Thymus (tissue), 14 donors: ENCODE measurements at places on chromosomes 6 and 20.
A peak's percentile ranks its signal among the peaks of the same experiment; 100 is the strongest.

DNA sequence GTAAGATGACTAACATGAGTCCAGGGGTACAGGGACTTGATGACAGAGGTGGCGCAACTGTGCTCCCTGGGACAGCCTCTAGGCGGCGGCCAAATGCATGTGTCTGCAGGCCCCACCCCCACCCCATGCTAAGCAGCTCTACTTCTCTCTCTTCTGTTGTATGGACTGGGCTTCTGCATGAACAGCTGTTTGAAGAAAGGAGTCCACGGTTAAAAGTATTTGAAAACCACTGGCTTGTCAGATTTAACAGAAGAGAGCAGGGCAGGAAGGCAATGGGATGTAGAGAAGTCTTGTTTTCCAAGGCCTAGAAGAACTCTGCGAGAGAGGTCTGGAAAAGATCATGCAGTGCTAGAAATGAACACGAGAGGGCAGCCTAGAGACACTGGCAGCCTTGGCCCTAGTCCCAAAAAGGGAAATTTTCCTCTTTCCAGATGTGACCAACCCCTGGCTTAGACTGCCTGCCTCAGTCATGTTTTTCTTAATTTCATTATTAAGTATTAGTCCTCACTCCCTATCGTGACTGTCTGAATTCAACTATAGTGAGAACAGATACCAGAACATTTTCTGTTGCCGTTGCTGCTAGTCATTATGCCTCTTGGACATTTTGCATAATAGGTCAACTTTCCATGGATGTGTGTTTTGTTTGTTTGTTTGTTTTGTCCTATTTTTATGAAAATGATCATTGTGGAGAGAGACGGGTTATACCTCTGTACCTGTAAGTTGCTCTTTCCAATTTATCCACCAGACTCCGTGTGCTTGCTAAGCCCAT, 265.0 kb downstream of the ADGRG6 start:
- DNase-seq, result peak; percentile 59

DNA sequence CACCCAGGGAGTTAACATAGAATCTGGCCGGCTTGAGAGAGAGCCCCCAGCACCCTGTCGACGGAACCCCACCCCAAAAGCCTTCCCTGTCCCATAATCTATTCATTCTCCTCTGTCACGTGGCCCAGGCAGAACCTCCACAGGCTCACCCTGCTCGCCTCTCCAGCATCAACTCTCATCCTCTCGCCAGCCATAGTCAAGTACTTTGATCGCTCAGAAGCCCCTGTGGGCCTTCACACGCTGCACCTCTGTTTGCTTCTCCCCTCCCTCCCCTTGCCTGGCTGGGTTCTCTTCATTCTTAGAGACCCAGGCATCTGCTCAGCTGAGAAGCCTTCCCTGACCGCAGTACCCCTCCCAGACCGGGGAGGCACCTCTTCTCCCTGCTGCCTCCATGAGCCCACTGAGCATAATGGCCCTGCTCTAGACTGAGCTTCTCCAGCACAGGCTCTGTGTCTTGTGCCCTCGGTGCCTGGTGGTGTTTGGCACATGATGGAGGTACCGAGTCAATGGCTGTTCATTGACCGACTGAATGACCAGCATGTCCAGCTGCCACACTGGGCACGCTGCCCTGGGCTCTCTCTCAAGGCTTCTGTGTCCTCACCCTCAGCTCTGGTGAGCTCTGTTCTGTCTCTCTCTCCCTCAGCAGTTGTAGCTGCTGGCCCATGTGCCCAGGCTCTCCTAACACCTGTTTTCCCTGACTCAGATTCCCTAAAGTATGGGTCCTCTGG, 33.7 kb downstream of the PKIG start:
- no peak for DNase-seq

- DNase-seq, result no peak
These were observed 4.5 kb upstream of the GUCA1A start for GRCh38 chr6:42168650-42169049.

DNA sequence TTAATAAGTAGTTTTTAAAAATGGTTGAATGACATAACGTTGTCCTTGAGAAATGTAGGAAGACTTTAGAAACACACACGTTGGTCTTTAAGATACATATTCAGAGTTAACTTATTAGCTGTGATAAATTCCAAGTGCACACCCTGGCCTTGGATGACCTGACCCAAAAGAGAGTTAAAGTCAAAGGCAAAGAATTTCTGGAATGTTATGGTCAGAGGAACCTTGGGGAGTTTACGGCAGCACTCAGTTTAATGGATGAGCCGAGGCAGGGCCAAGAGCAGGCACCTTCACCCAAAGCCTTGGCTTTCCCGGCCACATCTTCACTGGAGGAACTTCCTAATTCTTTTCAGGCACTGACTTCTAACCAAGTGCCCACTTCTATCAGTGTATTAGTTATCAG, 200.5 kb downstream of the SMOC2 start:
- DNase-seq, result no peak

GRCh38 chr6:3847521-3847920, 1.7 kb upstream of the FAM50B start:
- DNase-seq, result no peak

DNA sequence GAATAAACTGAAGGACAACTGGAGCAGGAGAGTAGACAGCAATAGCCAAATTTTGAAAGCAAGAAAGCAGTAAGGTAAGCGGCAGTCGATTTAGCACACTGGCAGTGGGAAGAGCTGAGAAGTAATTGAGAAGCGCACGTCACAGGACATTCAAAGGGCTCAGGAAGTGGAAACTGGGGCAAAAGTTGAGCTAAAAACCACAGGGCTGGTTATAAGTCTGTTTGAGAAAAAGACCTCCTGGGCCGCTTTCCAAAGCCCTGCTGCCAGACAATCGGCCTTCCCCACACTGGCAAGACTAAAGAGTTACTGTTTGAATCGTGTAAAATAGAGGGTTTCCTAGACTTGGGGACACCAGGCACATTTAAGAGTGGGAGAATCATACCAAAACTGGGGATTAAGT, 161.4 kb downstream of the DNAH8 start:
- DNase-seq, result peak; percentile 64

- no peak for DNase-seq
These were observed 37.1 kb upstream of the TFAP2A start for GRCh38 chr6:10451828-10452509.

GRCh38 chr6:134368670-134369069, 50.8 kb upstream of the SGK1 start:
- no peak for DNase-seq

GRCh38 chr20:43925801-43926200, 11.1 kb downstream of the TOX2 start:
- no peak for DNase-seq

DNA sequence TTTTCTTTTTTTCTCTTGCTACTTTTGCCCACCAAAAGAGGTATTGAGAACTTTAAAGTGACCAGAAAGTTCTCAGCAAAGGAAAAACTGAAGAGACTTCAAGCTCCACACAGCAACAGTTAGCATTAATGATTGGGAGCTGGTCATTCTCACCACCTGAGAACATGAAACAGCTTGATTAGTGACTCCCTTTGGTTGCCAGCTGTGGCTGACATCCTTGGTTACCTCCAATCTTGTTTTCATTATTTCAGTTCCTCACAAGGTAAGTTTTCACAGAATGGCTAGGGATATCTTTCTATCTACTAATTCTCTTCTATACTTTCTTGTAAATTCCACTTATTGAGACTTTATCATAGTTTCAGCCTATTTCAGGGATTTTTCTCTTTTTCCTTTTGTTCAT, 427.9 kb downstream of the QKI start:
- no peak for DNase-seq

- no peak for DNase-seq
These were observed 9.5 kb upstream of the PABPC1L start for GRCh38 chr20:44900231-44900854.

GRCh38 chr20:10065154-10065833, 30.5 kb downstream of the ANKEF1 start:
- no peak for DNase-seq

- no peak for DNase-seq
These were observed 127.8 kb downstream of the CD109 start for GRCh38 chr6:73823832-73824231.

DNA sequence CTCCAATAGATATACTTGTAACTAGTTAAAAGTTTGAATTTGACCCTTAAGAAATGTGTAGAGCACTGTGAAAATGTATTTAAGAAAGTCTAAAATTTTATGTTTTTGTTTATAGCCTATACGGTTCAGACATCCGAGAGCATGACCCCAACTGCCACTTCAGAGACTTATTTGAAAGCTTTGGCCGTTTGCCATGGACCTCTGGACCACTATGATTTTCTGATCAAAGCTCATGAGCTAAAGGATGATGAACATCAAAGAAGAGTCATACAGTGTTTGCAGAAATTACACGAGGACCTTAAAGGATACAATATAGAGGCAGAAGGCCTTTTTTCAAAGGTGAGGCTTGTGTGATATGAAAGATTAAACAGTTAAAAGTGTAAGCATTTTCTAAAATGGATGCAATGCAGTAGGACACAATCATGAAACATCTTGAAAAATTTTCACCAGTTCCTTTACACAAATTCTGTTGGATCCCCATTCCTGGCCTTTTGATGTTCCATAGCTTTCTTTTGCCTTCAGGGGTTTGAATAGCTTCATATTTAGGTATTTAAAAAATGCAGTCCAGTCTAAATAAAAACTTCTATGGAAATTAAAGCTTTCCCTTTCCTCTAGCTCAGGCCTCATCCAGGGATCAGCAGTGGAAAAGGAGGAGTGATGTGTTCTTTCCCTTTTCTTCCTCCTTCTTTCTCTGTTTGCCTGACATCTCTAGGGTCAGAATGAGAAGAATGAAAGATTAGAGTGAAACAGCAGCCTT, 29.0 kb downstream of the AFG1L start:
- no peak for DNase-seq

DNA sequence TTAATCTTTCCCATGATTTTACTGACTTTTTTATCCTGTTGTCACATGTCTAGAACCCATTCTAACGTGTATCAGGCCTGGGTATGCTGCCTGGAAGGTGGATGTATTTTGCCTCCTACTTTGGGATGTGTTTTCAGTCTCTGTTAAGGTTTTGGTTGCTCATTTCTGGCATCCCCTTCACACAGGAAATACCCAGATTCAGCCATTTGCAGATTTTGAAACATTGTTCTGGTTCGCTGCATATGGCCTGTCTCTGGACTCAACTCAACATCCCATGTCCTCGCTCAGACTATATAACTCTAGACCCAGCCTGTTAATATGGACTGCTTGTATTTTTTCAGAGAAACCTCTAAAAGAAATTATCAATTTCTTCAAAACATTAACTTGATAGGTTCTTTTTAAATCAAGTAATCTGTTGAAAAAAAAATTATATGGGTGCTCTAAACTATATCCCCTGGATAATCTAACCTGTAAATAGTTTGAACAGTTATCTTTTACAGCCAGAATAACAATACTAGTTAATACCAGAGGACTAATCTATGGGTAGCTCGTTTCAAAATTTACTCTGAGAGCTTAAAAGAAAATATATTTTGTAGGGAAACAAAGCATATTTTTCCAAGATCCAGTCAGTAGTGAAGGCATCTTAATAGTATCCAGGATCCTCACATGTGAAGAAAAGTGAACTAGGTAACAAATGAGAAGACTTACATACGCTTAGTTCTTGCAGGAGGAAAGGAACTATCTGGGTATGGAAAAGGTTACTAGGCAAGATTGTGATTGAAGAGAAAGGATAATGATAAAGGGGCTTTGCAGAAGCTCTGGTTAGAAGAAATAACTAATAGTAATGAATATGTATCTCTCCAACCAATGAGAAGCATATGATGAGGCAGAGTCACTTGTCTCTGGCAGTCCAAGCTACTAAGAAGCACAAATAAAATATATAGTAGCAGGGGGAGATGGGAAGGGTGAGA, 23.4 kb upstream of the HLA-DQB1 start:
- DNase-seq, result no peak

DNA sequence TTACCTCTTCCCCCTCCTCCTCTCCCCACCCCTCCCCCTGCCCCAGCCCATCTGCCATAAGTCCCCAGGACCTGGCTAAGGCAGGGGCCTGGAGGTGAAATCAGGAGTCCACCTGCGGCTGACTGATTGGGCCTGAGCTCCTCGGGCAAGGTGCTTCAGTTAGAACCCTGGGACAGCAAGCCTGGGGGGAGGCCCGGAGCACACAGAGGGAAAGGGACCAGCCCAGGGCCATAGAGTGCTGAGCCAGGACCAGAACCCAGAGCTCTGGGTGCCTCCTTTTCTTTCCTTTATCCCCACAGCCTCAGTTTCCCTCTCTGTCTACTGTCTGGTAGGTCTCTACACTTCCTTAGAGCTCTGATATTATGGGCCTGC, 35.7 kb upstream of the VEGFA start:
- no peak for DNase-seq

DNA sequence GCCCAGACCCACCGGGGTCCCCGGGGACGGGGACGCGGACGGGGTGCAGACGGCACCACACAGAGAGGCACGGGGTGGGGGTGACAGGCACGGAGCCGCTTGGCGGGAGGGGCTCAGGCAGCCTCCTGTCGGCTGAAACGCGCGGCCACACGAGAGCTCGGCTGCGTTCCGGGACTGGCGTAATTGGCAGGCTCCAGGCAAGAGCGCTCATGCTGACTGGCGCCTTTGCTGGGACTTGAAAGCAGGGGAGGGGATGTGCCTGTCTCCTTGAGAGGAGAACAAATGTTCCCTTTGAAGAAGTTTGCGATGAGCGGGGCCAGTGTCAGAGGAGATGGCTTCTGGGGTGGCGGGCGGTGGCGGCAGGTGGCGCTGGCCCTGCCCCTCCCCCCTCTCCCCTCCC, 25.8 kb downstream of the BHLHE23 start:
- no peak for DNase-seq

GRCh38 chr6:107706516-107707115, 117.5 kb downstream of the SCML4 start:
- no peak for DNase-seq

GRCh38 chr6:66508433-66508832, 801.4 kb upstream of the EYS start:
- no peak for DNase-seq

- no peak for DNase-seq
These were observed 496 bp downstream of the TMEM242 start for GRCh38 chr6:157322792-157323254.

- no peak for DNase-seq
These were observed 14.9 kb downstream of the SRPK1 start for GRCh38 chr6:35905841-35906498.

- DNase-seq, result no peak
These were observed 6.4 kb downstream of the GATA5 start for GRCh38 chr20:62469352-62469751.

GRCh38 chr6:13395272-13396237, 67.2 kb upstream of the TBC1D7 start:
- DNase-seq, result no peak

DNA sequence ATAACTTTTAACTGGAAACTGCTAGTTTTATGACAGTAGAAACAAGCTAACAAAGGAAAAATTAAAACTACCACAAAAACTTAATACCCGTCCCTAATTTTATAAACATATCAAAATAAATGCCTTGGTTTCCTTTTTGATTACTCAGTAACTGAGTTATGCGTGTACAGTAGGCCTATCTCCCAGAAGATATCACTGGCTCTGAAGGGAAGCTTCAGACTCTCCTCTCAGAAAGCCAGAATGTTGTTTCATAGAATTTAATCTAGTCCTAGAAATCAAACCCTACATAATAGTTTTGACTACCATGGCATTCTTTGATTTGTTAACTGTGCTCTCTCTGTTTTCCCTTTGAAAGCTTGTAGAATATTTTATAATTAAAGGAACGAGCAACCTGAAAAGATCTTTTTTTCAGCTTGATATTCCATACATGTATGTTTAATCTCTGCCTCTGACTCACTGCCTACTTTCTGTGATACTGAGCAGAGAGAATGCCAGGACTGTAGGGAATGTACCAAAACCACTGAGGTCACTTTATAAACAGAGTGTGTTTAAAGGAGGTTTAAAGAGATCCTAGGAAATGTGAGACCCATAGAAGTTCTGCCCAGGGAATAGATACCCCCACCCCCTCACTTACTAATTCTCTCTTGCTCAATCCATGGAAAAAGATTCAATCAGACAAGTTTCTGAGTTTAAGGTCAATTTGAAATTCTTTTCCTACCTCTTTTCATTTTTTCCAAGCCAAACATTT, 311.5 kb downstream of the HDGFL1 start:
- DNase-seq, result no peak
